Fibroblast of skin of left biceps (primary cell): ENCODE measurements at places on chromosomes 5 and 9.

- DNase-seq: no peak
Measured at GRCh38 chr9:85215961-85216360, 525.8 kb downstream of the AGTPBP1 start.

GRCh38 chr5:53557386-53557785 lies 3.1 kb upstream of the NDUFS4 start:
- DNase-seq: no peak

- no peak for DNase-seq
Measured at GRCh38 chr9:117266855-117267497, 147.9 kb downstream of the ASTN2 start.

DNA sequence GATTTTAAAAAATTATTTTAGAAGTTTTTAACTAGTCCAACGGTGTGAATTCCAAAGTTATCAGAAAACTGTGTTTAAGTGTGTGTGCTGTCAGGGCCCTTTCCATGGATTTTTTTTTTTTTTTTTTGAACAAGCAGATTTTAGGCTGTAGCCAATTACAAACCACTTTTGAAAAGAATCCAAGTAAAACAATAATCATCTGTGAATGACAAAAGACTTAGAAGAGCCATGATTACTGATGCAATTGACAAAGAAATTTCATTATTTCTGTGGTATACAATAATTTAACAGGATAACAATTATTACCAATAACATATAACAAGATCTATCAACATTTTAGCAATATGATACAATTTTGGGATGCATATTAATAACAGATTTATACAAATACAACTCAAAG lies 16.2 kb upstream of the PAIP1 start:
- peak; percentile 55 for DNase-seq

DNA sequence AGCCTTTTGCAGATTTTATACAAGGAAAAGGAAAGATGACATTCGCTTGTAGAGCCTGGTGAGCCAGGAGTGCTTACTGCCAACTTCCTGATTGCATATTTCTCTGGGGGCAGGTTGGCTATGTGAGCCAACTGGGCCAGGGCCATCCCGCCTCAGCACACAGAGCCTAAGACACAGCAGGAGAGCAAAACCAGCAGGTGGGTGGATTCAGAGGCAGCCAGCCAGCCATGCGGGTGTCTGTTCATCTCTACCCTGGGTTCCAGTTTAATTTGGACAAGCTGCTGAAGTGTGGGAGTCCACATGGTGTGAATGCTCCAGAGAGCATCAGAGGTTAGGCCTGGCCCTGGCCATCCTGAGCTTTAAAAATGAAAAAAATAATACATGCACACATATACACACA lies 291.4 kb downstream of the ARHGEF28 start:
- DNase-seq: no peak

GRCh38 chr5:38783011-38783561 lies 62.7 kb upstream of the OSMR start:
- peak; percentile 97 for DNase-seq

DNA sequence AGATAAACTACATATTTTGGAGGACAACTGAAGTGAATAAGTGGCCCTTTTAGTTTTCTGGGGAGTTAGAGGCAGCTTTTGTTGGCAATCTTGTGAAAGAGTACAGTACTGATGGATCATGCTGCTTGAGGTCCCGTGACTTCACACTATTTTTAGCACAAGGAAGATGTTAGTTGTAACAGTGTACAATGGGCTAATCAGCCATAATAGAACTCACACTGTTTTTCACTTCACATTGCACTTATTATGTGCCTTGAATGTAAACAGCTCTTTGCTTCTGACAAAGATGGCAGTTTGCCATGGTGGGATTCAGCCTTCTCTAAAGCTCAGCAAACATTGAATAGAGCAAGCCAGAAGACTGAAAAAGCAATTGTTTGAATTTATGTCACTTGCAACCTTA lies 176.7 kb upstream of the ZNF608 start:
- DNase-seq: no peak

- no peak for DNase-seq
Measured at GRCh38 chr9:37034938-37035647, 1.0 kb upstream of the PAX5 start.

DNA sequence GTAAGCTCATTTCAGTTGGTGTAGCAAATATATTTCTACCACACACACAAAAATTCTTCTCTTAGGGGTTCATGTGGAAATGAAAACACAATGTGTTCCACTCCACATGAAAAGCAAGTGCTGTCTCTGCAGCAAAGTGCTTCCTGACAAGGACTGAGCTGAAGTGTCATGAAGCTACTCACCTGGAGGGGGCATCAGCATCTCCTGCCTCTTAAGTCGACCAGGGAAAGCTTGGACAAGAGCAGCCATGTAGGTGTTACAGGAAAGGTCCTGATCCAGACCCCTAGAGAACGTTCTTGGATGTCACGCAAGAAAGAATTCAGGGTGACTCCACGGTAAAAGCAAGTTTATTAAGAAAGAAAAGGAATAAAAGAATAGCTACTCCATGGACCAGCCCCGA lies 62.8 kb downstream of the SV2C start:
- DNase-seq: no peak

DNA sequence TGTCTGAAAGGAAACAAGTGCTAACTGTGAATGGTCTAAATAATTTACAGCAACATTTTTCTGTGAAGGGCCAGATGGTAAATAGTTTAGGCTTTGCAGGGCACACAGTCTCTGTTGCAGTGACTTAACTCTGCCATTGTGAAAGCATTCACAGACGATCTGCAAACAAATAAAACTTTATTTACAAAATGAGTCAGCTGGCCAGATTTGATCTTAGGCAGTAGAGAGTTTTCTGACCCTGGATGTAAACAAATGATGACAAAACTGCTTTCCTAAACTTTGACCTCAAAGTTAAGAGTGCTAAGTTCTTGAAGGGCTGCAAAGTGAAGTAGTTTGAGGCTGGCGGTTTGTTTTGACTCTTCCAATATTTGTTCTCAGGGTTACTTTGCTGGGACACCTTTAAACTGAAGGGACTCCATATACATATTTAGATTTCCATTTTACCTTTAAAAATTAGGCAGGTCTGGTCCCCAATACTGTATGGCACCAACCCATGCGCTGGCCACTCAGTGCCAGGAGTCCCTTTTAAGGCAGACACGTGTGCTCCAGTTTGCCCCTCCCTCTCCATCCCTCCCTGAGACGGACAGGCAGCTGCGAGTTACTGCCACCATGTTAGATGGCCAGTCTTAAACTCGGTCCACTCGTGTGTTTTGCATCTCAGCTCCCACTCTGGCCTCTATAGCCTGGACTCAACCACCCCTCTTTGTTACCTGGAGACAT lies 4.0 kb upstream of the ADAMTS16 start:
- no peak for DNase-seq

DNA sequence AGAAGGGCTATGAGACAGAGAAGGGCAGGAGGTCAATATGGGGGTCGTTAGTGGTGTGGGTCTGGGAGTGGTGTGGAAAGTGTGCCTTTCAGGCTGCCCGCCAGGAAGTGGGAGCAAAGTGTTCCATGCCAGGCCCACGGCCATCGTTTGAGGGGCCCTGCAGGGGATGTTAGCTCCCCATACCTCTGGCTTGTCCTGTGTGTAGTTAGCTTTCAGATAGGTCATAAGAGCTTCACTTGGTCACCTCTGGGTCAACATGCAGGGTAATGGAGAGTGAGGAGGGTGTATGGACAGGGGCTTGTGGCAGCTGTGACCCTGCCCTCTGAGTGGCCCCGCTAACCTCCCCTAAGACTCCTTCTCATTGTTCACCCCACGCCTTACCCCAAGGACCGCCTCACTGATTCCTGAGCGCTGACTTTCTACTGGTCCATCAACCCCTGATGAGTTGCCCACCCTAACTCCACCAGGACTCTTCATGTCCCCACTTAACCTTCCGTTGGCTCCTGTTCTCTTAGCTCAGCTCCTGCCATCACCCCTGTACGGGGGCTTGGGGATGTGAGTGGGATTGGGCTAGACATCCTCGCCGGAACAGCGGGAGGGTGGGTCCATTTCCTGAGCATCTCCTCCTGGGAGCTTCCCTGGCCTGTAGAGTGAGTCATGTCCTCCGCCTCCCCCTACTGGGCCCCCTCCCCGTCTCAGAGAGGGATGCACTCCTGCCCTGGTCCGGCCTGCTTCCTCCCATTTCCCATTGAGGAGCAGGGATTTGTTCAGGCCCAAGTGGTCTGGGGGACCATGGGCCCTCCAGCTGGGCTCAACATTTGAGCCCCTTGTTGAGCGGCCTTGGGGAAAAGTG lies 125.7 kb downstream of the FGF18 start:
- DNase-seq: no peak

- DNase-seq: no peak
Measured at GRCh38 chr9:137268538-137269201, 8.9 kb upstream of the TOR4A start.

GRCh38 chr5:9009931-9010651 lies 535.8 kb downstream of the SEMA5A start:
- peak; percentile 49 for DNase-seq

- DNase-seq: no peak
Measured at GRCh38 chr5:83877911-83878706, 157.5 kb upstream of the HAPLN1 start.

DNA sequence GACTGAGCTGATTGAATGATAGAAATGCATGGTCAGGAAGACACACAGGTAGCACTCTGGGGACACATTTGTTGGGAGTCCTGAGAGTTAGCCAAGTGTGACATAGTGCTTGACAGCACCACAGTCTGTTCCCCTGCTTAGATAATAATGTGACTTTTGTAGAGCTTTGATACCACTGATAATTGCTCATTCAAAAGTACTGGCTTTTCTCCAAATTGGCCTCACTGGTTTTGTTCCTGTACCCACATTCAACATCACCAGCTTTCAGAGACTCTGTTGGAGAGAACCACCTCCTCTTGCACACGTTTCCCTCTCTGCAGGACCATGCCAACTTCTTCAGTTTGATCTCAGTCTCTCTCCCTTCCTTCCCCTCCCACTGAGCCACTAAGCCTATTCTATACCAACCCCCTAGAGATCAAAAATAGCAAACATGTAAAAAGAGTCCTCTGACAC lies 52.5 kb upstream of the IL7R start:
- DNase-seq: no peak

DNA sequence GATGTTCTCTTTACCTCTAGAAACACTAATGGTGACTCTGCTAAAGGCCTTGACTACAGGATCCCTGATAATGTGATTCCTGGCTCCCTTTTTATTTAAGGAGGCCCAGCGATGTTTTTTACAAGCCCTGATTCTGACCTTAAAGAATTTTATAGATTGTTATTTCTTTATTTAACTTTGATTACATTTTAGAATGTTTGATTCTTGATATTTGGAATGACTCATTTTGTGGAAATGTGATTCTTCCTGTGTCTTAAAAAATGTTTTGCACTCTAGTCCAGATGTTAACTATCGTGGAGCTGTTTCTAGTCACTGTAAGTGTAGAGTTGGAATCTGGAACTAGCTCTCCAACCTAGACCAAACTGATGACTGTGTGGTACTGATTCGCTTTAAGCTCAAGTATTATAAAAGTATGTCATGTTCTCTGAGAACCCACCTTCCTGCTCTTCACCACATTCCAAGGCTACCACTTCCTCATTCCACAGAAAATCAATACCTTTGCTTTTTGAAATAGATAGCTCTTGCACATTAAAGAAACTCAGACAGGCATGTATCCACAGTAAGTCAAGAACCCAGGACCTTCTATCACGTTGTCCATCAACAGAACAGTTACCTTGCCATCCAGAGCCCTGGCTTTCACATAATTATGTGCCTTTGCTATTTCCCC lies 65.2 kb downstream of the JMY start:
- peak; percentile 33 for DNase-seq

DNA sequence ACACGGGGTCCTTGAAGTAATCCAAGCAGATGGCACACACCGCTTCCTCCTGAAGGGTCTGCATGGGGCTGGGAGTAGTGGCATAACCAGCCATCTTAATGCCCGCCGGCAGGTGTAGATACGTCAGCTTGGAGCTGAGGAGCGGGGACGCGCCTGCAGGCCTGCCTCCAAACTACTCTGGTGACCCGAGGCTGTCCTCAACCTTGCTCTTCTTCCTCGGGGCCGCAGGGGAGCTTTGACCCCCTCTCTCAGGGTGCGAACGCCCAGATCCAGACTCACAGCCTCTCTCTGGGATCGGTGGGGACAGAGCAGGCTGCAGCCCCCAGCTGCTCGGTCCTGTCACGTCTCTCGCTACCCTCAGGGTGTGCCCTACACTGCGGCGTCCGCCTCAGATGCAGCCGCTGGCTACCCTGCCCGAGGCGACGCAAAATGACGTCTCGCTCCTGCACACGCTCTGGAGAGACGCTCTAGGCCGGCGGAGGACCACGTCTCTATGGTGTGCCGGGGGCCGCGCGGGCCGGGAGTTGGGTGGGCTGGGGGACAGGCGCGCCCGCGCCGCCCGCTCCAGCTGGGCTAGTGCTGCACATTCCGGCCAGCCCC lies at the start of gene TRIM52:
TSS of gene TRIM52 (minus strand) at position 424 of the 600 bp plus-strand sequence. CDS start at position 94, 330 bp downstream.
- DNase-seq: peak; percentile 68

DNA sequence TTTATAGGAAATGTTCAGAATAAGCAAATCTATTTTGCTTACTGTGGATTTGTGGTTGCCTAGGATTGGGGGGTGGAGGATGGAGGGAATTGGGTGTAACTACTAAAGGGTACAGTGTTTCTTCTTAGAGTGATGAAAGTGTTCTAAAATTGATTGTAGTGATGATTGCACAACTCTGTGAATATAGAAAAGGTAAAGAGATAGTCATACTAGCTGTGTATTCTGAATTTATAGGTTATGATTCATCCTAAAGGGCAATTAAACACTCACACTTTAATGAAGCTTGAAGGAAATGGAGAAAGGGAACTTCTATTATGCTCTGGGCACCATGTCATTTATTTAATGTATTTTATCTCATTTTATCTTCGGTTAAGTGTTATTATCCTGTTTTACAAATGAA lies 9.9 kb downstream of the TXNDC8 start:
- no peak for DNase-seq

GRCh38 chr9:91978740-91979414 lies 28.8 kb upstream of the ROR2 start:
- peak; percentile 78 for DNase-seq

DNA sequence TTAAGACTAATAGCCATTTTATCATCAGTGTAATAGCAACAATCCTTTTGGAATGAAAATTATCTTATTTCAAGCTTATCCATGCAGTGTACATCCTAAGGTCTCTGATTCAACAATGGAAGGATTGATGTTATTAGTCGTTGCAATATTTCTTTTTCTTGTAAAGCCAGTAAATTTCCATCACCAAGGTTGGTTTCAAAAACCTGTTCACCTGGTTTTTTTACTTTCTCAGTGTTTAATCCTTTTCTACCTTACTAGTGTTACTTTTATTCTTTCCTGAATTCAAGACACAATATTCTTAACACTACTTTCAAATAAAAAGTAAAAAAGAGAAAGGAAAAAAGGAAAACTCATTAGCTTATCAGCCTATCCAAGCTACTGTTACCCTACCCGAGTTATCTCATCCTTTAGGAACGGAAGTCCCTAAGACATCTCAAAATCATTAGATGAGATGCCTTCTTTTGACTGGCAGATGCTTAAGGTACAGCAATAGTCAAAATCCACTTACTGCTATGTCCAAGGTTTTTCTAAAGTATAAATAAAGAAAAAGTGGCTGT lies 5.4 kb downstream of the ZFR start:
- DNase-seq: no peak

- DNase-seq: no peak
Measured at GRCh38 chr9:121262953-121263352, 5.0 kb upstream of the GSN start.

GRCh38 chr5:35042781-35043180 lies 5.0 kb downstream of the AGXT2 start:
- no peak for DNase-seq
